LHCN-M2 (cell line): ENCODE measurements at places on chromosomes 7 and 10. TPM values are rescaled to one million over a fixed set of nuclear protein-coding genes. Genes with fewer than 3 reads are reported as not detected.

GRCh38 chr7:1959305-1959704 lies 273.4 kb downstream of the MAD1L1 start:
- DNase-seq, result no peak

DNA sequence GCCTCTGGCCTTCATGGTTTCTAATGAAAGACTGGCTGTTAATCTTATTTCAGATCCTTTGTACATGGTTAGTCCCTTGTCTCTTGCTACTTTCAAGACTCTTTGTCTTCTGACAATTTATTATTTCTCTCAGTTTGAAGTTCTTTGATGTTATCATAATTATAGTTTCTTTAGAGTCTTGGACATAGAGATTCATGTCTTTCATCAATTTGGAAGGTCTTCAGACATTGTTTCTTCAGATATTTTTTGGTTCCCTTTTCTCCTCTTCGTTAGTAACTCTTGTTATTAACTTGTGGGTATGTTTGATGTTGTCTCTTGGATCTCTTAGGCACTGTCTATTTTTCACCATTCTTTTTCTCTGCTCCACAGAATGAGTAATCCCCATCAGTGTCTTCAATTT lies 8.7 kb downstream of the ZNF37A start:
- DNase-seq, result no peak

DNA sequence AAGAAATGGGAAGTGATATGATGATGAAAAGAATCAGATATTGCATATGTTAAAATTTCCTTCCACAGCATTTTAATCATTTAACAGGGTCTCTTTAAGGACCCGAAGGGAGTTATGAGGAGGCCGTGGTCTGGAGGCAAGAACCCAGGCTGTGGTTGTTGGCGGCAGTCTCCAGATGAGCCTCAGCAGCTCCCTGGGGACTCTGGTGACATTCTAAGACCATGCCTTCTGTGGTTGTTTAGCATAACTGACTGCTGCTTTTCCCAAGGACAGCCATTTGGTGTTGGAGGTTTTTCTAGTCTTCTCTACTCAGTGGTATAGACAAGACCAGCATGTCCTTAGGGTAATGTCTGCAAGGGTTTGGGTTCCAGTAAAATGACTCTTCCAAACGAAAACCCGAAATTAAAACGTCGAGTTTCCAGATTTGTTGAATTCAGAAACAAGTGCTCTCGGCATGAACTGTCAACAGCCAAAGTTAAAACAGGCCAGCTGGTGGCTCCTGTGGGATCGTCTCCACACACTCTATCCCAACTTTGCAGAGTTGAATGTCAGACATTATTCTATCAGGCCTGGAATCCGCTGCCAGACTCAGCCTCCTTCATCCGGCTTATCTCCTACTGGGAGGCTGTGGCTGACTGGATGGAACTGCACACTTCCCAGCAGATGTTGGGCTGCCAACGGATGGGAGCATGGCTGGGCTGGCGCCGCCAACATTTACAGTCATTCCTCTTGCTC lies 183.1 kb downstream of the TAX1BP1 start:
- no peak for DNase-seq

FEZF1 gene
- total RNA-seq, result 0.06 TPM in 1 of 2 replicates, not detected in the other

- no peak for DNase-seq
Measured at GRCh38 chr7:126659124-126659523, 593.6 kb downstream of the GRM8 start.

- DNase-seq, result no peak
Measured at GRCh38 chr10:80580638-80581468, 43.2 kb downstream of the SH2D4B start.

DNA sequence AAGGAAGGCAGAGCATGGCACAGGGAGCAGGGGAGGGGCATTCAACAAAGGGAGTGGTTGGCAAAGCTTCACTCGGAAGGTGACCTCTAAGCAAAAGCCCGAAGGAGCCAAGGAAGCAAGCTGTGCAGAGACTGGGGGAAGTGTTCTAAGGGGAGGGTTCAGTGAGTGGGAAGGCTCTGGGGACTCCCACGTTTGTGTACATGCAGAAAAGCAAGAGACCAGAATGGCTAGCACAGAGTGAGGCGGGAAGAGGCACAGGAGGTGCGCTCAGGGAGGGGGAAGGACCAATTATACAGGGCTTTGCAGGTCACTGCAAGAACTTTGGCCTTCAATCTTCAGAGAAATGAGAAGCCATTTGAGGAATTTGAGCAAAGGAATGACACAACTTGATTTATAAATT lies 7.4 kb downstream of the ARHGAP21 start:
- DNase-seq, result no peak

GRCh38 chr10:61899069-61899531 lies 2.4 kb upstream of the ARID5B start:
- DNase-seq, result no peak

CPVL gene
- total RNA-seq, result 0.06 and 0.19 TPM in 2 replicates

PBLD gene
- total RNA-seq, result 6.2 and 6.8 TPM in 2 replicates

- no peak for DNase-seq
Measured at GRCh38 chr7:135774284-135774683, 25.7 kb upstream of the FAM180A start.

DNA sequence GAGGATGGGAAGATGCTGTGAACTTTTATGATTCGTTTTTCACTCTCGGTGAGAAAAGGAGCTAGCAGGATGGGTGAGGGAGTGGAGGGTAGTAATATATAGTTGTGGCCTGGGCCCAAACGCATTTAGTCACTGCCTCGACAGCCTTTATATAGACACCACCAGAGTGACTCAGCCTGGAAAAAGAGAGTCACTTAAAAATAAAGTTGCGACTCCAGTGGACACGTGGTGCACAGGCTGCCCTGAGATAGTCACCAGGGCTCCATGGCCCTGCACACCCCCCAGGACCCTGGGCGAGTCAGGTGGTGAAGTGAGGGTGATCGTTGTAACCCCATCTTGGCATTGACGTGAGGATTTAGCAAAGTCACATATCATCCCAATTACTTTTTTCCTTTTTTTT lies 106.7 kb downstream of the CUX1 start:
- DNase-seq, result peak; percentile 63

GRCh38 chr10:48710647-48711275 lies 26.1 kb downstream of the WDFY4 start:
- DNase-seq, result no peak

DNA sequence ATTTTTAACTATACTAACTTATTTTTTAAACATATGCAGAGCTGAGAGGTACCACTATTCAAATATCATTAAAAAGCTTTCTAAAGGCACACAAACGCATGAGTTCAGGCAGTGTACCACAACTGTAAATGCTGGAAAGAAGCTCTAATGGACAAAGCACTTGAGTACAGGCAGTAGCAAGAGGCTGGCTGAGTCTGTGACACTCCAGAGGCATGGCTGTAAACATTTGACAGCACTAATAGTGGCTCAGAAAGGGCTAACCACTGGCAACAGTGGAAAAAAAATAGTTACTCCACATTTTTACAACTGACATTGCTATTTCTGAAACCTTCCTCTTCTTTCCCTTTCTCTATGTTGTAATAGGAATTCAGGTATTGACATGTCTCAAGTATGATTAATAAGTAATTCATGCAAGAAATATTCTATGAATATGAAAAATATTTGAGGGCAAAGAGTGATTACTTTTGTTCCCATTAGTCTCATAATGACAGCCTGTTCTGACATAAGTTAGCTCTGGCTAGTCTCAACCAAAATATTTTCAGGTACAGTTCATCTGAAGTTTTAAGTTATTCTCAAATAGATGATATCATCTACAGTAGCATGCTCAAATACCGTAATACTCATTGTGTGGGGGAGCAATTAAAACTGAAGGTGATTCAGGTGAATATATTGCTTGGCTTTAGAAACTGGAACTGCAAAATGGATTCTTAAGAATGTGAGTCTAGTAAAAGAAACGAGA lies 324.0 kb upstream of the POT1 start:
- no peak for DNase-seq

SMO gene
- 1.8 and 2.2 TPM in 2 replicates for total RNA-seq

GRCh38 chr10:129741978-129742741 lies 221.9 kb downstream of the EBF3 start:
- DNase-seq, result no peak

MAGI2 gene
- 2.4 and 3.6 TPM in 2 replicates for total RNA-seq

DNA sequence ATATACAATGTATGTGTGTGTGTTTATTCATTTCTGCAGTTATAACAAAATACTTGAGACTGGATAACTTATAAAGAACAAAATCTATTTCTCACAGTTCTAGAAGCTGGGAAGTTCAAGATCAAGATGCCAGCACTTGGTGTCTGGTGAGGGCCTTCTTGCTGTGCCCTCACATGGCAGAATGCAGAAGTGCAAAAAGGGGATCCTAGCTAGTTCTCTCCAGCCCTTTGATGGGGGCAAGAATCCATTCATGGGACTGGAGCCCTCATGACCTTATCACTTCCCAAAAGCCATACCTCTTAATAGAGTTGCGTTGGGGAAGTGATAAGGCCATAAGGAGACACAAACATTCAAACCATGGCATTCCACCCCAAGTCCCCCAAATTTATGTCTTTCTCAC lies 8.4 kb downstream of the GRB10 start:
- DNase-seq, result no peak

DNA sequence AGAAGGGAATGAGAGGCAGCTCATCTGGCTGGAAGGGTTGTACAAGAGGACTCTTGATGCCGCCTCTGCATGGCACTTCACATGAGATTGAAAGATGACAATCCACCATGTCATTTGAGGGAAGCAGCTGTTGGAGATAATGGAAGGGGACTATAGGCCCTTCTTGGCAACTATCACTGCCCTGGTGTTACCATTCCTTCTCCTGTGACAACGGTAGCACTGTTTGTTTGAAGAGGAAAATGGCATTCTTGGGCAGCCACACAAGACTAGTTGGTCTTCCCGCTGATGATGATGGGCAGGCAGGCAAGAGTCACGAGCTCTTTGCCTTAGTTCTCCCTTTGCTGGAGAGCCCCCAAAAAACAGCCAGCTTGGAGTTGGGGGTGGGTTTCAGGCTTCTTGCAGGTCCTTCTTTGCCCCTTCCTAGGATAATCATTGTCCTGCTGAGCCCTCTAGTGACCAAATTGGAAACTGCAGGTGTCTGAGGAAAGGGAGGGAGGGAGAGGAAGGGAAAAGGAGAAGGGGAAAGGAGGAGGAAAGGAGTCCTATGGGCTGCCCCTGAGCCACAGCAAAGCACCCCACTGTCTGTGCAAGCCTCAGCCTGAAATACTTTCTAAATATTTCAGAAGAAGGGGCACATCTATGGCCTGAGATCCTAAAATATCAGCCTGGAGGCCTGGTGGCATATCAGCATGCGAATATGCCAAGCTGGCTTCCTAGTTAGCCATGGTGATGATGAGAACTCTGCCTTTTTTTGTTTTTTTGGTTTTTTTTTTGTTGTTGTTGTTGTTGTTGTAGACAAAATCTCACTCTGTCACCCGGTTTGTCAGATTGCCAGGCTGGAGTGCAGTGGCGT lies 165.6 kb upstream of the KMT2E start:
- DNase-seq, result peak; percentile 46

CDK1 gene
- total RNA-seq, result 180 and 183 TPM in 2 replicates

IQUB gene
- 0.26 and 0.29 TPM in 2 replicates for total RNA-seq

DNA sequence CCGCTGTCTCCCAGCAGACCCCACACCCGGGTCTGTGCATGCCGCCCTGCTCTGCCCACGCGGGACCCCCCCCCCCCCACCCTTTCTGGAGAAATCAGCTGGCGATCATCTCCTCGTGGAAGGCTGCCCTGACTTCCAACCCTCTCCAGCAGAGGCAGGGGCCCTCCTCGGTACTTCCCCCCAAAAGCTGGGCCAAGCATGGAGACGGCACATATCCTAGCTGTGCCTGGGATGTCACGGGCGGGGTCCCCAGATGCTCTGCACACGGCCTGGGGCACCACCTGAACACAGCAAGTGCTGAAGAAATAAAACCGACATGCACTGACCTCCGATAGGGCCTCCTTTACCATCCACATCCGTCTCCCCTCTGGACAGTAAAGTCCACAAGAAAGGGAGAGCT lies 96.0 kb downstream of the DIP2C start:
- DNase-seq, result no peak

OPN1SW gene
- 1.7 and 2.1 TPM in 2 replicates for total RNA-seq

TAS2R4 gene
- 0.06 and 0.34 TPM in 2 replicates for total RNA-seq

DNA sequence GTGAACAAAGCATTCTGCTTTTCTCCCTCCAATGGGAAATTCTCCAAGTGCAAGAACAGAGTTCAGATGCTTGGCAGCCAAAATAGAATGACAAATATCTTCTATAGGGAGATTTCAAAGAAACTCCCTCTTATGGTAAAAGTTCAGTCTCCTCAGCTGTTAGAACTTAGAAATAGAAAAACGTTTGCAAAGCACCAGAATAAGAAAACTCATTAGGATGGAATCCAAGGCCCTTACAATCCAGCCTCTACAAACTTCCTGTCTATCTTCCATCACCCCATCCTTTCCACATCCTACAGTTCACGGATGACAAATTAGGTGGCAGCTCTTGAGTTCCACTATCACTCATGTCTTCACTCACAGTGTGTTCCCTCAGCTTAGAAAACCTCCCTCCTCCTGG lies 25.7 kb downstream of the FAM13C start:
- DNase-seq, result peak; percentile 69

DNA sequence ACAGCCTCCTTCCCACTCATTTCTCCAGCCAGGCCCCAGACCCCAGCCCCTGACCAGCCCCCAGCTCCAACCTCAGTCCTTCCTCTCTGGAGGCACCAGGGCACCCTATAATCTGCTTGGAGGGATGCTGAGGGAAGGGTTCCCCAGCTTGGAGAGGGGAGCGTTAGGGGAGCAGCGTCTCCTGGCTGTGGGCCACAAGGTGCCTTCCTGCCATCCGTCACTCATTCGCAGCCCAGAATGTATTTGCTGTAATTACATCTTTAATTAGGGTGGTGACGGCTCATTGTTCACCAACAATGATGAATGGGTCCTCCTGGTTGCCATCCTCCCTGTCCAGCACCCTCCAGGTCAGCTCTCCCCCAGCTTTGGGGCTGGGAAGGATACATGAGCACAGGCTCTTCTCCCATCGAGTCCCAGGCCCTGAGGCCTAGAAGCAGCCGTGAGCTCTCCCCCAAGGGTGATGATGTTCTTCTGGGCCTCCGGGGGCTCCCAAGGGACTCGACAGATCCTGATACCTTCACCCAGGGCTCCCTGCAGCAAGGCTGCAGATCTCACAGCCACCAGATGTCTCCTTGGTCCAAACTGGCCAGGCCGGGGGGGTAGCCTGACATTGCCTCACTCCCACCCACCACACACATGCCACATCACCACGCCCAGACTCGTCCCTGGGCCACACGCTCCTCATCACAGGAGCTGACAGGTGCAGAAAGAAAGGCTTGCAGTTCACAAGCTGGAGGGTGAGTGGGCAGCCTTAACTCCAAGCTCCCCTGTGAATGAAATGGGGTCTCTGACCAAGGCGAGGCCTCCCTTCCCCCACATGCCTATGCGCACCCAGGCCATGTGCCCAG lies 26.8 kb downstream of the POLL start:
- no peak for DNase-seq

DNA sequence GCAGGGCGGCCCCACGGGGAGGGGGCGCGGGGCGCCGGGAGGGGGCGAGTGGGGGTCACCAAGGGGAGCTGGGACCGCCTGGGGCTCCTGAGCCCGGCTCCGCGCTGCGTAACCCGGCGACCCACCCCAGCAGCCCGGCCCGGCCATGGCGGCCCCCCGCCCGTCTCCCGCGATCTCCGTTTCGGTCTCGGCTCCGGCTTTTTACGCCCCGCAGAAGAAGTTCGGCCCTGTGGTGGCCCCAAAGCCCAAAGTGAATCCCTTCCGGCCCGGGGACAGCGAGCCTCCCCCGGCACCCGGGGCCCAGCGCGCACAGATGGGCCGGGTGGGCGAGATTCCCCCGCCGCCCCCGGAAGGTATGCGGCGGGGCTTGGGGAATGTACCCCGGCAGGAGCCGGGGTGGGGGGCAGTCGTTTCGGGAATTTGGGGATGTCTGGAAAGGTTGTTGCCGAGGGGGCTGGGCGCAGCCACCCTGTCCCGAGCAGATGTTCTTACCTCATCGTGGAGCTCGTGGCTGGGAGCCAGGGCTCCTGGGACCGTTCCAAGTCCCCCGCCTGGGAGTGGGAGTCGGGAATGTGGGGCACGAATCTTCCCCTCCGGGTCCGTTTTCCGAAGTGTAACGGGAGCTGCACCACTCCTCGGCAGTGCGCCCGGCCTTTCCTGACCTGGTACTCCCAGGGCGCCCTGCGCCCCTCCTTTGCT lies 431 bp downstream of the ZYX start:
- peak; percentile 73 for DNase-seq
